WTC11 (cell line): ENCODE measurements at places on chromosomes 12 and 14. TPM values are rescaled to one million over a fixed set of nuclear protein-coding genes. Genes with fewer than 3 reads are reported as not detected.
A peak's percentile ranks its signal among the peaks of the same experiment; 100 is the strongest.

CD4 gene
- total RNA-seq: 2.5 to 3.3 TPM (median 2.7 TPM) in 3 replicates

PTCSC3 gene
- not detected in 3 replicates for total RNA-seq

SLC6A13 gene
- total RNA-seq: 0.21 to 0.55 TPM (median 0.37 TPM) in 3 replicates

RTN1 gene
- total RNA-seq: 1.1 to 2.8 TPM (median 1.5 TPM) in 3 replicates

GRCh38 chr12:78698747-78699146 is 165.8 kb upstream of the SYT1 start:
- no peaks in the 10 kb centered on the region; the same call in 1 of the 2 replicates for H3K36me3 ChIP-seq
- no peaks in the 10 kb centered on the region for H3K27me3 ChIP-seq
- no peak for DNase-seq
- no peak overlapping the region for H3K4me3 ChIP-seq

GRCh38 chr12:100564090-100564489 is 9.4 kb upstream of the GAS2L3 start:
- H3K27me3 ChIP-seq: no peaks in the 10 kb centered on the region; the same call in none of the 2 replicates
- no peak for DNase-seq
- H3K4me1 ChIP-seq: peaks cover 9% of the 10 kb centered on the region

LGR5 gene
- 0.09 to 0.55 TPM (median 0.17 TPM) in 3 replicates for total RNA-seq

- no peaks in the 10 kb centered on the region for H3K27me3 ChIP-seq
- DNase-seq: no peak
- peaks cover 7% of the 10 kb centered on the region for H3K36me3 ChIP-seq
These were observed 63.2 kb downstream of the USP15 start for GRCh38 chr12:62323386-62323785.

IL31 gene
- not detected in 3 replicates for total RNA-seq

EPYC gene
- not detected in 3 replicates for total RNA-seq

SLC6A15 gene
- total RNA-seq: 27.0 to 30.7 TPM (median 27.2 TPM) in 3 replicates

- peaks cover 7% of the 10 kb centered on the region; the same call in 1 of the 2 replicates for H3K27me3 ChIP-seq
- no peak overlapping the region for H3K4me3 ChIP-seq
- DNase-seq: no peak
- peaks cover 82% of the 10 kb centered on the region for H3K36me3 ChIP-seq
These were observed 1459.6 kb upstream of the TMEM132C start for GRCh38 chr12:126807312-126807865.

- H3K27me3 ChIP-seq: no peaks in the 10 kb centered on the region; the same call in 1 of the 2 replicates
- no peak overlapping the region for H3K27ac ChIP-seq
- no peaks in the 10 kb centered on the region for H3K36me3 ChIP-seq
- H3K4me3 ChIP-seq: no peak overlapping the region
- H3K4me1 ChIP-seq: peaks cover 23% of the 10 kb centered on the region
These were observed 16.5 kb upstream of the NRDE2 start for GRCh38 chr14:90348270-90348669.

- DNase-seq: no peak
- H3K4me1 ChIP-seq: peaks cover 5% of the 10 kb centered on the region
- H3K36me3 ChIP-seq: no peaks in the 10 kb centered on the region; the same call in 1 of the 2 replicates
- no peak overlapping the region for H3K27ac ChIP-seq
These were observed 605.1 kb downstream of the VRK1 start for GRCh38 chr14:97402279-97402678.

- H3K4me1 ChIP-seq: peaks cover 23% of the 10 kb centered on the region
- 0 out of 2 replicates have a peak, but pooled peaks cover 4% of the 10 kb centered on the region for H3K36me3 ChIP-seq
- H3K27ac ChIP-seq: no peak overlapping the region
- no peaks in the 10 kb centered on the region; the same call in 1 of the 2 replicates for H3K27me3 ChIP-seq
These were observed 118.9 kb downstream of the C12orf75 start for GRCh38 chr12:105449431-105449830.

TEX52 gene
- total RNA-seq: not detected in 3 replicates

PLEKHD1 gene
- 0.85 to 1.0 TPM (median 0.87 TPM) in 3 replicates for total RNA-seq

DNA sequence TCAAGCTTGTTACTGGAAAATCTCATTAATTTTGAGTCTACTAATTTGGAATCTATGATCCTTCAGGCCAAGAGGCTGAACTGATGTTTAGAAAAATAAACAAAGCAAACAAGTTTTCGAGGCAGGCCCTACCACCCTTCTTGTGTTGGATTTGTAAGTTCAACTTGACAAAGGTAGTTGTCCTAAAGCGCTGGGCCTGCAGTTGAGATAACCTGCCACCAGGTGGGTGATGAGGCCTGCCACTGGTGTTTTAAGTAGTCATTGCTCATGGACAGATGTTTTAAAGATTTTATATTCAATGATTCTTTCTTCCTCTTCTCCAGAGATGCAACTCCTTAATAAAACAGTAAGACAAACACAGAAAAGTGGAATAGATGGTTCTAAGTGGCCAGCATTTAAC is 19.4 kb downstream of the ACVRL1 start:
- no peak overlapping the region for H3K4me3 ChIP-seq
- DNase-seq: peak; percentile 70
- peaks cover 12% of the 10 kb centered on the region for H3K4me1 ChIP-seq
- peaks cover 19% of the 10 kb centered on the region for H3K27me3 ChIP-seq
- H3K36me3 ChIP-seq: no peaks in the 10 kb centered on the region

RAD51AP1 gene
- total RNA-seq: 39.4 to 45.2 TPM (median 41.9 TPM) in 3 replicates

GRCh38 chr12:118520214-118521035 is 144.1 kb downstream of the SUDS3 start:
- no peaks in the 10 kb centered on the region for H3K27me3 ChIP-seq
- peaks cover 9% of the 10 kb centered on the region; the same call in 1 of the 2 replicates for H3K4me1 ChIP-seq
- no peak for DNase-seq
- no peak overlapping the region for H3K27ac ChIP-seq
- no peak overlapping the region for H3K4me3 ChIP-seq

- H3K27ac ChIP-seq: no peak overlapping the region
- H3K27me3 ChIP-seq: no peaks in the 10 kb centered on the region
- no peak overlapping the region for H3K4me3 ChIP-seq
- peaks cover 19% of the 10 kb centered on the region for H3K4me1 ChIP-seq
- H3K36me3 ChIP-seq: no peaks in the 10 kb centered on the region
These were observed 112.3 kb upstream of the BCL2L14 start for GRCh38 chr12:11958221-11959091.

- peak overlapping the region; percentile 97 for H3K4me3 ChIP-seq
- no peaks in the 10 kb centered on the region for H3K27me3 ChIP-seq
- peaks cover 16% of the 10 kb centered on the region for H3K4me1 ChIP-seq
- no peaks in the 10 kb centered on the region for H3K36me3 ChIP-seq
- DNase-seq: no peak
These were observed 697 bp downstream of the ATP6V0A2 start for GRCh38 chr12:123712780-123713319.

TAPBPL gene
- 0.98 to 1.3 TPM (median 1.1 TPM) in 3 replicates for total RNA-seq

- H3K27me3 ChIP-seq: peaks cover 8% of the 10 kb centered on the region
- H3K4me3 ChIP-seq: no peak overlapping the region
- peaks cover 8% of the 10 kb centered on the region; the same call in 1 of the 2 replicates for H3K36me3 ChIP-seq
- H3K4me1 ChIP-seq: peaks cover 5% of the 10 kb centered on the region
These were observed 51.8 kb downstream of the ZNF664 start for GRCh38 chr12:124024776-124025175.

DNA sequence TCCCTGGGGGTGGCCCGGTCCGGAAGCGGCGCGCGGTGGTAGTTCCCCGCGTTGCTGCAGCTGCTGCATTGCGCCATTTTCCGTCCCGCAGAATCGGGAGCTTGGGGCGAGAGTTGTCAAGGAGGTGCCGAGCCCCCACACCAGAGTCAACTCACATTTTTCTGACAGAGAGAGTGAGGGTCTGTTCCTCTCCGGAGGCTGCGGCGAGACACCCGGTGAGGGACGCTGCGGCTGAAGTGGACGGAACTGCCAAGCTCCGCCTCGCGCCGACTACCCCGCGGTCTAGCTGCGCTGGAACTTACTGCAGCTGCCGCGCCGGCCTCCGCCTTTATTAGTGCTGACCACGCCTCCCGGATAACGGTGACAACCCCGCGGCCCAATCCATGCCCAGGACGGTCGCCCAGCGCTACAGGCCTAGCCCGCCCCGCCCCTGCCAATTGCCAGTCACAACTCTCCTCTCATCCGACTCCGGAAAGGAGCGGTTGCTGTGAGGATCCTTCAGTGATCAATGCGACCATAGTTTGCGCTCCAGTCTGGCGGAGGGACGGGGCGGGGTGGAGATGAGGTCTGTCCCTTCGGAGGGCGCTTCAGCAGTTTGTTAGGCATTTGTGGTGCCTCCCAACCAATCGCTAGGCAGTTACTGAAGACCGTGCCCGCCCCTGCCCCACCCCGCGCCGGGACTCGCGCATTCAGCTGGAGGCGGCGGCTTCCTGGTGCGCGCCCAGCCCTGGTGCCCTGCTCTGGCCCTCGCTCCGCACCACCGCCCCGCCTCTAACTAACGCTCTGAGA is at the start of gene VAMP1:
VAMP1 (minus strand) TSS at position 303 of the 789 bp plus-strand sequence; CDS start at position 157, 146 bp downstream.
- peaks cover 20% of the 10 kb centered on the region for H3K4me1 ChIP-seq
- H3K27me3 ChIP-seq: peaks cover 18% of the 10 kb centered on the region
- peak within 1 kb of the TSS; percentile 68 for H3K4me3 ChIP-seq
- H3K27ac ChIP-seq: peak within 1 kb of the TSS; percentile 93
- DNase-seq: peak; percentile 99
- peaks cover 19% of the 10 kb centered on the region for H3K36me3 ChIP-seq

GRCh38 chr12:40760821-40761220 is 68.6 kb downstream of the CNTN1 start:
- no peak overlapping the region for H3K4me3 ChIP-seq
- H3K36me3 ChIP-seq: peaks cover 2% of the 10 kb centered on the region; the same call in 1 of the 2 replicates
- DNase-seq: no peak
- no peaks in the 10 kb centered on the region for H3K27me3 ChIP-seq
- 0 out of 2 replicates have a peak, but pooled peaks cover 3% of the 10 kb centered on the region for H3K4me1 ChIP-seq

GRCh38 chr14:63478010-63478409 is 65.2 kb downstream of the PPP2R5E start:
- no peak overlapping the region for H3K27ac ChIP-seq
- H3K4me1 ChIP-seq: peaks cover 9% of the 10 kb centered on the region
- no peaks in the 10 kb centered on the region for H3K36me3 ChIP-seq

LMNTD1 gene
- total RNA-seq: not detected in 3 replicates

DNA sequence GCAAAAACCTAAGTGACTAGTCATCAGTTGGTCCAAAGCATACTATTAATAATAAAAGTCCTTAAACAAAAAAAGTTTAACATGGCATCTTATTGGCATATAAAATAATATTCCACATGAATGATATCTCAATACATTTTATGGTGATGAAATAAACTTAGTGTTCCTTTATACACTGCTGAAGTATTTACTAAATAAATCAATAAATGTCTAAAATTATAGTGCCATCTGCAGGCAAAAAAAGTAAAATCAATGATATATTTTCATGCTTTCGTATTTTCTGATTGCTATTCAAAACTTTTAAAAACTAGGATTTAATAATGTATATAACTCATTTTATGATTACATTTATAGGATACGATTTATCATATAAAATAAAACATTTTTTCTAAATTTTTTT is 30.5 kb downstream of the PUS7L start:
- no peak overlapping the region for H3K4me3 ChIP-seq
- no peak for DNase-seq
- peaks cover 3% of the 10 kb centered on the region; the same call in 1 of the 2 replicates for H3K36me3 ChIP-seq
- no peak overlapping the region for H3K27ac ChIP-seq
- H3K4me1 ChIP-seq: peaks cover 11% of the 10 kb centered on the region
- H3K27me3 ChIP-seq: no peaks in the 10 kb centered on the region

GRCh38 chr14:60353420-60353819 is 104.4 kb downstream of the PPM1A start:
- H3K4me1 ChIP-seq: peaks cover 50% of the 10 kb centered on the region
- H3K27me3 ChIP-seq: no peaks in the 10 kb centered on the region; the same call in 1 of the 2 replicates
- H3K36me3 ChIP-seq: no peaks in the 10 kb centered on the region
- no peak overlapping the region for H3K27ac ChIP-seq
- H3K4me3 ChIP-seq: no peak overlapping the region
- DNase-seq: no peak

DNA sequence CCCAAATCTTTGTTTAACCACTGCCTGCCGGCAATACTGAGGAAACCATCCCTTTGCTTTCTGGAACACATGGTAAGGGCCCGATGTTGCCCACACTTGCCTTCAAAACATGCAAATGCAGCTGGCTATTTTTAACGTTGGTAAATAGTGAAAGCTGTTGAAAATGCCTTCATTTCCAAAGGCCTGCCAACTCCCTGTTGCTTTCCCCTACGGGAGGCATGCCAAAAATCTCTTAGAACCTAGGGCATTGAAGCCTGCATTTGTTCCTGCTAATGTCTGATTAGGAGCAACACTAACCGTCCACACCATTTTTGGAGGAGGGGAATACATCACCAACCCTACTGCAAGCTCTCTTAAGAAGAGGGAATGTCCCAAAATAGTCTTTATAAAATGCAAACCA is 152.6 kb upstream of the NOS1 start:
- peaks cover 36% of the 10 kb centered on the region for H3K4me1 ChIP-seq
- no peak overlapping the region for H3K4me3 ChIP-seq
- peak overlapping the region; percentile 22; the same call in 1 of the 2 replicates for H3K27ac ChIP-seq
- H3K27me3 ChIP-seq: no peaks in the 10 kb centered on the region; the same call in 1 of the 2 replicates
- DNase-seq: no peak

DNA sequence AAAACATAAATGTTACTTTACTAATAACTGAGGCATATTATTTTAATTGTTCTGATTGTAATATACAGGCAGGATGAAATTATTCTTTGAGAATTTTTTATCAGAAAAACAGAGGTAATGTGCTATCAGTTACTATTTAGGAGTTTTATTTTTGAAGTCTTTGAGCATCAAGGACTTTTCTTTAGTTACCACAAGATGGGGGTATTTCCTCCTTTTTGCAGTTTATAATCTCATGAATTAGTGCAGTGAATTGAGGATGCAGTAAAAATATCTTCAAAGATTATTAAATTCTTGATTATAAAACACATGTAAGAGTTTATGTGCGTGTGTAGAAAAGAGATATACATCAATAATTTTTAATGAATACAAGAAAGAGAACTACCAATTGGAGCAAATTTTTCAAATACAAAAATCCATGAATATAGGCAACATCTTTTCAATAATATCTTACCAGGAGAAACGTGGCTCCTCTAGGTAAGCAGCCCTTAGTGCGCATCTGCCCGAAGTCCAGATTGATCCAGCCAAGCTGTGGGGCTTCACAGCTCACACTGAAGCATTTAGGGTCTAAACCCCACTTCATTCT is 71.6 kb downstream of the ERGIC2 start:
- no peak overlapping the region for H3K4me3 ChIP-seq
- H3K4me1 ChIP-seq: no peaks in the 10 kb centered on the region
- H3K27ac ChIP-seq: no peak overlapping the region
- H3K27me3 ChIP-seq: no peaks in the 10 kb centered on the region

OR10P1 gene
- total RNA-seq: not detected in 3 replicates

DNA sequence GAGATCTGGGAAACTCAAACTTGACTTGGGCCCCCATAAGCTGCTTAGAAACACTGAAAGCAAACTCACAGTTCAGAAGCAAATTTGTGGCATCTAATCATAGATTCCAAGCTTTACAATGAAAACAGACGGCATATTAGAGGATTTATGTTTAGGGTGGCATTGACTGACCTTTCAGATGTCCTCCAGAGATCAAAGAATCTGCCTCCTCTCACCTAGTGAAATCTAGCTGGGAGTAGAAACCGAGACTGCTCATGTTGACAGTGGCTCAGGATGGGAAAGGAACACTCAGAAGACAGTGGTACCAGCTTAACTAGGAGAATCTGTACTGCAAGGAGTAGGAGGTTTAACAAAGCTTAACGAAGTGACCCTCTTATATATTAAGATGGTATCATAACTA is 345.0 kb downstream of the GXYLT1 start:
- no peak for DNase-seq
- no peaks in the 10 kb centered on the region for H3K27me3 ChIP-seq
- H3K4me3 ChIP-seq: no peak overlapping the region

ANKRD33 gene
- total RNA-seq: 1.7 to 2.3 TPM (median 2.0 TPM) in 3 replicates
